ENCODE measurements at places on chromosomes 13 and 19.

GRCh38 chr19:53132141-53132991 is at the start of gene ZNF415:
TSS of gene ZNF415 (minus strand) at chr19:53132910. CDS start at chr19:53122676, 10,234 bp downstream.
- DNase-seq: no peak

DNA sequence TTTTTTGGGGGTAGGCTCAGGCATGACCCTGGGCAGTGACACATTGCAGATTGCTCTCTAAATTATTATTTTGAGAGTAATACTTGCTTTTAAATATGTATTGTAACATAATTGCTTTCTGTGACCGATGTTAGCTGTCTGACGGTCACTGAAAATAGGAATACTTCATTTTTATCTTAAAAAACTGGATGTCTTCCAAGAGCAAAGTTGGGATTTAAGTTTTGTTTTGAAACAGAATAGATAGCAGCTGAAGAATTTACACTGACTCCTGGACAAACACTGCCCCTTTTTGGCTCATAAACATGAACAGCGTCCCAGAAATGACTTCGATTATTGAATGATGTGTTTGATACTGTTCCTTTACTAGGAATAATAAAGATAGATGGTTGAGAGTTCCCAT is 535.9 kb downstream of the GPC5 start:
- DNase-seq: no peak

DNA sequence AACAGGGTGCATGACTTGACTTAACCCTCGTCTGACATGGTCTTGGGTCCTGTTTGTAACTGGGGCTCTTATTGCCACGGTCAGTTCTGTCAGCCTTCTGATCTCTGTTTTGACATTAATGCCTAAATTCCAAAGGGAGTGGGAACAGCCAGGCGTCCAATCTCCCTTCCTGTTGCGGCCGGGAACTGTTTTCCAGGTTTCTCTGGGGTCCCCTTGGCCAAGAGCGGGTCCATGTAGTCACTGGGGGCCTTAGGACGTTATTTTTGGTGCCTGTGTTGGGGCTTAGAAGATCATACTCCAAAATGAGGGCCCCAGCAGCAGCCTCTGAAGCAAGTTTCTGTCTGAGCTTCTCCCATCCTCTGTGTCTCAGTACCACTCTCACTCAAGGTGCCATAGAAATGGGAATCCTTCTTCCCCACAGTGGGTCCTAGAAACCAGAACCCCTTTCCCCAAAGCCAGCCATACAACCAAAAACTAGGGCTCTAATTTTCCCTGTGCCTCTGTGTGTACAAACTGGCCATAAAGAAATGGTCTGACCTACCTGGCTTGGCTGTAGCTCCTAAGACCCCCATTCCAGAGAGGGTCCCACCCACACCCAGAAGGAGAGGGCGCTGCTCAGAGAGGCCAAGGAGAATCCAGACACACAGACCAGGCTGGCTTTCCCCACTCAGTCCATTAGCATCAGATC is 50.4 kb downstream of the C13orf46 start:
- no peak for DNase-seq

DNA sequence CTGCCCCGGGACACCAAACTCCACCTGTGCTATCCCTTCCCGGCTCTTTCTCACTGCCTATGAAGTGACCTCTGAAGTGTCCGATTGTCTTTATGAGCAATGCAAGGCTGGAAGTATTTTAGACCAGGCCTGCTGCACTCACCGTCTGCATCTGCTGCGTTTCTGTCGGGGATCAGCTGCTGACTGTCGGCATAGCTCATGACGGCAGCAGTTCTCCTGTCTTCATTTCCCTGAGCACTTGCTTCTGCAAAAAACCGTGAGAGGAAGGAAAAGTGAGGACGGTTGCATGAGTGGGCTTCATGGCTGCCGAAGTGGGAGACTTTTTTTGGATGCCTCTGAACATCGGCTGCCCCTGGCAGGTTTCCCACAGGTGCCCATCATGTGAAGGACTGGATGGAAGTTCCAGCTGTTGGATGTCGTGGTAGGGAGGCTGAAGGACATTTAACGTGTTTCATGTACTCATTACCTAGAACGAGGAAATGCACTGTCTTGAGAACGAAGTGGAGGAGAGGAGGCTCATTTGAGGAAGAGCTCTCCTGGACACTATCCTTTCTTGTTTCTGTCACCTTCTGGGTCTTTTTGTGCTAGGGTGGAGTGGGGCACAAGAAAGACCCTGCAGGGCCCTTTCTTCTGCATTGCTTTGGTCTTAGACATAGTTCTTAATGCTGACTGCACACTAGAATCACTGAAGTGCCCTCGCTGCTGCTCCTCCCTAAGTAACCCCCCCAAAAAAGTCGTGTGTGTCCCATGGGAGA is 94.7 kb downstream of the RNASEH2B start:
- DNase-seq: no peak

DNA sequence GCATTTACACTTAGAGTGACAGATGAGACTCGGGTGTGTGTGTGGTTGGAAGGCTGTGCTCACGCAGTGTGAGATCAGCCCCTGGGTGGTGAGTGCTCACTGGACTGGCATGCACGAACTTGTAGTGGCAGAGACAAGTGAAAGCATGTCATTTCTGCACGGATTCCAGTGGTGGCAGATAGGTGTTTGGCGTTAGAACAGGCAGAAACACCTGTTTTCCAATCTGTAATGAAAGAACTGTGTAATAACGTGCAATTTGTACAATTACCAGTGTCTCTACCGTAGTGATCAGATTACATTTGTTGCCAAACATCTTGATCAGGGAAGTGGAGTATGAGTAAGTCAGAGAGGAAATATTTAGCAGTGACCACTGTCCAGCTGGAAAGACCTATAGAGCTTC is 8.2 kb downstream of the LAMP1 start:
- DNase-seq: no peak

- DNase-seq: no peak
Observed at GRCh38 chr13:90950160-90950559, 397.3 kb upstream of the MIR17HG start.

DNA sequence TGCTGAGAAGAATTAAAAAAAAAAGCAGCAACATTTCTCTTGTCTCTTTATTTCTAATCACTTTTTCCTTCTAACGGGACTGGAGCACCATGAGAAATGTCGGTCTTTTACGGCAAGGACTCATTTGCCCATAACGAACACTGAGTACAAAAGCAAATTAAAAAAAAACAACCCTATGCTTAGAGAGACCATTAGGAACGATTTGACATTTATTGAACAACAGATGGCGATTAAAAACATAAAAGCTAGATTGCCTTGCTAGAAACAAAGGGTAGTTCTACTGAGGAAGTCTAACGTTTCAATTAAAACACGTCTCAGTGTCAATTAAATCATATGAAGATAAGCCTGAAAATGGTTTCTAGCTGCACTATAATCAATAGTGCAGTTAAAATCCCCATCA is 51.1 kb downstream of the OLFM4 start:
- no peak for DNase-seq

DNA sequence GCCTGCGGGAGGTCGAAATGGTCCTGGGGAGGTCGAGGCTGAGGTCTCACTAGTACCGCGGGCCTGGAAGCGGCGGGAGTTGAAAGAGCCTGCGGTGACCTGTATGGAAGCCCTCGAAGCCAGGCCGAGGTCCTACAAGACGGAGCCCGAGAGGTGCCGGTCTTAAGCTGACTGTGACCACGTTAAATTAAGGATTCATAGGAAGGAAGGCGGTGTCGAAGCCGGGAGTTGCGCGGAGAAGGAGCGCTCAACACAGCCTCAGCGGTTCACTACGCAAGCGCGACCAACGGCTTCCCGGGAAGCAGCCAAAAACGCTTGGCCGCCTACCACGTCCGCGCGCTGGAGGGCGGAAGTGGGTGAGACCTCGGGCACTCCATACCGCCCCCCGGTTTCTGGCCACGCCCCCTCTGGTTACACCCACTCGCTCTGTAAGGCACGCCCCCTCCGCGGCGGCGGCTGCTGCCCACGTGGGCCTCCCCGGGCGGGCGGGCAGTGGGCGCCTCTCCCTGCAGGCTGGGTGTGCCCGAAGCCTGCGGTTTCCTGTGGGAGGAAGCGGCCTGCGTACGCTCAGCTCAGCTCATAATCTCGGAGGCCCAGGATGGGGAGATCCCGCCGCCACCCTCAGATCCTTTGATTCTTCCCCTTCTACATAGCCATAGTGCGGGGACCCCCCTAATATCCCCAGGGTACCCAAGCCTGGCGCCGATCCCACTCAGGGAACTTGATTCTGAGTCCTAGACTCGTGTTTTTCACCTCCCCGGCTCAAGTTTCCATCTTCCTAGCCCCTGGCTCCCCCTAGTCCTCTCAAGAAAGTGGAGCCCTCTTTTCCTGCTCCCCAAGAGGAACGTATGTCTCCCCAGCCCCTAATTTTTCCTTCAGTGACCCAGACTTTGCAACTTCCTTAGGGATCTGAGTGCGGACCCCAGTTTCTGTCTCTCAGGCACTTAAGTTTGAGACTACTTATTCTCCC is 3.4 kb upstream of the EMP3 start:
- peak; percentile 82 for DNase-seq

- DNase-seq: no peak
Observed at GRCh38 chr19:35006342-35006998, 6.3 kb downstream of the GRAMD1A start.

DNA sequence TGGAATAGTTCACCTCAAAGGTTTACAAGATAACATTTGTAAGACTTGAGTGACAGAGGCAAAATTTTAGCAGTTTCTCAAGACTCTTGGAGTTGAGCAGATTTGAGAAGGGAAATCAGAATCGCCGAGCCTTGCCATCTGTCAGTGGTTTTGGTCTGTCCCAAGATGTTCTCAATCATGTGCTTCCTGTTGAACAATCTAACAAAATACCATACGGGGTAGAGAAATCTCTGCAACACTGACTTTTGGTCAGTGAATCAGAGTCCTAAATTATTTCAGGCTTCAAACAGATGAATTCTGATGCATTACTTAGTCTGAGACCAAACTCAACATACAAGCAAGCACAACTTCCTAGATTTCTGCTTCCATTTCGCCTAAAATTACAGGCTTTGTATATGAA is 3.8 kb downstream of the KCTD12 start:
- no peak for DNase-seq

DNA sequence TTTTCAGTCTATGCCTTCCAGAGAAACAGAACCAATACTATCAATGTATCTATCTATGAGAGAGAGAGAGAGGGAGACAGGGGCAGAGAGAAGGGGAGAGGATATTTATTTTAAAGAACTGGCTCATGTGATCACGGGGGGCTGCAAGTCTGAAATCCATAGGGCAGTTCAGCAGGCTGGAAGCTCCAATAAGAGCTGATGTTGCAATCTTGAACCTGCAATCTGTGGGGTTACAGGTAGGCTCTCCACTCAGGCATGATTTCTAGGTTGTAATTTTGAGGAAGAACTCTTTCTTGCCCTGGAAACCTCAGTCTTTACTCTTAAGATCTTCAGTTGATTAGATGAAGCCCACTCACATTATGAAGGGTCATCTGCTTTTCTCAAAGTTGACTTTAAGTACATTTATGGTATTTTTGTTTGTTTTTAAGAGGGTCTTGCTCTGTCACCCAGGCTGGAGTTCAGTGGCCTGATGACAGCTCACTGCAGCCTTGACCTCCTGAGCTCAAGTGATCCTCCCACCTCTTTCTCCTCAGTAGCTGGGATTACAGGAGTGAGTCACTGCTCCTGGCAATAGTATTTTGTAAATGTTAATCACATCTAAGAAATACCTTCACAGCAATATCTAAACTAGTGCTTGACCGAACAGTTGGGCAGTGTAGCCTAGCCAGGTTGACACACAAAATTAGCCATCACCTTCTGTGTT is 376.4 kb downstream of the FGF9 start:
- no peak for DNase-seq

- no peak for DNase-seq
Observed at GRCh38 chr19:2327773-2328400, 499 bp downstream of the LSM7 start.

DNA sequence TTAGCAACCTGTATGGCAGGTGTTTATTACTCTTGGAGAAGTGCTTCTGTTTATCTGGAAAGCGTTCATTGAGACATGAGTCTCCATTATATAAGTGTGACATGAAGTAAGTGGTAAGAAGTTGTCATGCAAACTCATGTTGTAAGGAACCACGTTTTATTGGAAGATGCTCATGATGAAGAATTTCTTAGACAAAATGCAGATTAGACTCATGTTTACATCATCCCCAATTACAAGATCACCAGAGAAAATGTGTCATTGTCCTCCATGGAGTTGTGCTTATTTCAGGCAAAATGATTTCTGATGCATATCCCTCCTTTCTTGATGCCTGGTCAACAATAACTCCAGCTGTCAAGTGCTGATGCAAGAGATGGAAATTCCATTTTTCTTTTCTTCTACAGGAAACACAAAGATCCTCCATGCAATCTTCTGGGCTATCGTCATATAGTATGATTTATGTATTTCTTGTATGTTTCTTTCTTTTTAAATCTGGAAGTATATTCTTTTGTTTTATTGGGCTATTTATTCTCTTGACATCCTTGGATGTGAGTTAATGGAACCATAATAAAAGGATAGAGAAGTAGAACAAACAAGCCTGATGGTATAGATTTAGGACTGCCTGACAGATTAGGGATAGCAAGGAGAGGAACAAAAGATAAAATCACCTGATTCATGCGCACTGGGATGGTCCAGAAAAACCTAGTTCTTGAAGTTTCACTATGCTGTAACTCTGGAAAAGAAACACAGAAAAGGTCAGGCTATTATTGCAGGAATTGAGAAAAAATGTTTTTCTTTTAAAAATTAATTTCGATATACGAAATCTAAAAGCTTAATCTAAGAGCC is 50.7 kb upstream of the DIAPH3 start:
- DNase-seq: no peak

DNA sequence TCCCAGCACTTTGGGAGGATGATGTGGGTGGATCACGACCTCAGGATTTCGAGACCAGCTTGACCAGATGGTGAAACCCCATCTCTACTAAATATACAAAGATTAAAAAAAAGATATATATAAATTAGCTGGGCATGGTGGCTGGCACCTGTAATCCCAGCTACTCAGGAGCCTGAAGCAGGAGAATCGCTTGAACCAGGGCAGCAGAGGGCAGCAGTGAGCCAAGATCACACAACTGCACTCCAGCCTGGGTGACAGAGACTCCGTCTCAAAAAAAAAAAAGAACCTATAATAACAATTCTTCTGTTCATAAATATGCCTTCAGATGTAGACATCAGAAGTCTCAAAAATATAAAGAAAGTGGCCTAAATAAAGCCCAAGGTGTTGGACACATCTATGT is 7.6 kb downstream of the ZNF737 start:
- DNase-seq: no peak

Measured in NCI-H187 treated with DMSO at 0.1 percent for 48 hours (cell line).